ENCODE measurements at places on chromosomes 1 and 21. TPM values are rescaled to one million over a fixed set of nuclear protein-coding genes. Genes with fewer than 3 reads are reported as not detected.

GRCh38 chr1:3939242-3940080 is 39.4 kb upstream of the C1orf174 start:
- no peaks in the 10 kb centered on the region for H3K36me3 ChIP-seq
- H3K4me1 ChIP-seq: no peaks in the 10 kb centered on the region
- H3K27me3 ChIP-seq: no peaks in the 10 kb centered on the region
- no peak overlapping the region for H3K4me3 ChIP-seq
- no peak overlapping the region for H3K27ac ChIP-seq

DNA sequence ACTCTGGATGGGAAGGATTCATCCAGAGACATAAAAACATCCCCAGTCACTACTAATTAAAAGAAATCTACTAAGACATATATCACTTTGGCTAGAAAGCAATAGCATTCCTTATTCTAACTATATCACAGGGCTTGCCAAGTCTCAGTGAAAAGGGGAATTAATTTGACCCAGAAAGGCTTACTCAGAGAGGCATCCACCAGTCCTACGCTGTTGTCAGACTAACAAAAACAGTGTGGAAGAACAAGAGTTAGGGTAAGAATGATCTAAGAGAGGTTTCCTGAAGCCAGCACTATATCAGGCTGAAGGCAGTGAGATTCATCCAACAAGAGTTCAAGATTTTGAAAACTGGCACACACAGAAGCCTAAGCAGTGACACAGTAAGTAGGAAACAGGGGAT is 126.1 kb downstream of the GDAP2 start:
- H3K27me3 ChIP-seq: peaks cover 3% of the 10 kb centered on the region
- H3K36me3 ChIP-seq: no peaks in the 10 kb centered on the region
- peaks cover 7% of the 10 kb centered on the region for H3K4me1 ChIP-seq
- H3K4me3 ChIP-seq: no peak overlapping the region
- no peak for DNase-seq

DNA sequence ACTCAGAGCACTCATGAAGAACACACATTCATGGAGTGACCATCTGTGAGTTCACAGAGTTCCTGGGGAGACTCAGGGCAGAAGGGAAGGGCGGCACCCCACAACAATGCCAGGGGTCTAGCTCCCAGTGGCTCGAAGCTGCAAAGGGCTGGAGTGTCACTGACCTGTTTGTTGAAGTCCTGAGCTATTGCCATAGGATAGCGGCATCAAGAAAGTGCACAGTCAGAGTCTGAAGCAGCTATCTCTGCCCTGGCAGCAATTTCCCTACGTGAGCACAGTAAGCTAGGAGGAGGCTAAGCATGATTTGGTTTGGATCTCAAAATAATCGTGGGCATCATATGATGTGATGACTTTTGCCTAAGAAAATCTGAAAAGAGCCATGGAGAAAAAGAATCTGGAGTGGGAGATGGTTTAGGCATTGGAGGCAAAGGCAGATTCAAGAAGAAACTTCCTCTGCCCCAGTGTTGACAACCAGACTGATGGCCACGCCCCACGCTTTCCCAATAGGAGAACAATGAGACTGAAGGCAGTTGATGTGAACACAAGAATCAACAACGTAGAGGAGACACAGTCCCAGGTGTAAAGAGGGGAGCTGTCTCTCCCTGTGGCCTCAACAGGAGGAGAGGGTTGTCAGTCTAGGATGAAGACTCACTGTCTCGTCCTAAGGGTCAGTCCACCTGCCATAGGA is 100.0 kb upstream of the SLC25A33 start:
- H3K4me3 ChIP-seq: peak overlapping the region; percentile 34
- peak overlapping the region; percentile 60 for H3K27ac ChIP-seq
- H3K36me3 ChIP-seq: no peaks in the 10 kb centered on the region
- H3K4me1 ChIP-seq: peaks cover 21% of the 10 kb centered on the region

DNA sequence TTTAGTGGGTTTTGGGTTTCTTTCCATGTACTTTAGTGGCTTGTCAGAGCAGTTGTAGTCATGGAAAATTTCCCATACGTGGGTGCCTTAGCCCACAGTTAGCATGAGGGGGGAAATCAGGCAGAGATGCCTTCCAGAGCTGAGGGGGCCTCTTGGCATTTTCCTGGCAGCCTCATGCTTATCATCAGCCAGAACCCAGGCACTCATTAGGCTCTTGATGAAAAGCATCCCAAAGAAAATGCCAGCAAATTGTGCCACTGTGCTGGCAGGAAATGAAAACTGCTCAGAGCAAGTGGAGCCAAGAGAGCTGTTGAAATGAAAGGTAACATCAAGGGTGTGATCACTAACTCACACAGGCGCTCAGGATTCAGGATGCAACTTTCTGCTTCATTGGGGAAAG is 128.0 kb downstream of the TNNI3K start:
- no peaks in the 10 kb centered on the region for H3K36me3 ChIP-seq
- H3K27ac ChIP-seq: no peak overlapping the region
- no peak for DNase-seq
- H3K27me3 ChIP-seq: no peaks in the 10 kb centered on the region

PLA2G2D gene
- total RNA-seq: not detected

DNA sequence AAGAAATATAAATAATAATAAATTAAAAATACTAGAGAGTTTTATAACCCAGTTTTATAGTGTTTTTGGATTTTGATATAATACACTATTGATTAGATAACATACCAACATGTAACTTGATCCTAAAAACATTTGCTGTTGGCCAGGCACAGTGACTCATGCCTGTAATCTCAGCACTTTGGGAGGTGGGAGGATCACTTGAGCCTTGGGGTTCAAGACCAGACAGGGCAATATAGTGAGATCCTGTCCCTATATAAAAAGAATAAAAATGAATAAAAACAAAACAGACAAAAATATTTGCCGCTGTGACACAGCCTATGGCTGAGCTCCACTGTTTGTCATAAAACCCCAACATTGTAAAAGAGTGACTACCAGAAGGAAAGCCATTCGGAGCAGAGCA is 26.1 kb downstream of the VPS13D start:
- no peak overlapping the region for H3K27ac ChIP-seq
- H3K4me3 ChIP-seq: no peak overlapping the region
- H3K27me3 ChIP-seq: no peaks in the 10 kb centered on the region
- peaks cover 2% of the 10 kb centered on the region for H3K4me1 ChIP-seq
- peaks cover 73% of the 10 kb centered on the region for H3K36me3 ChIP-seq
- DNase-seq: no peak

E2F2 gene
- 0.29 TPM for total RNA-seq

- H3K36me3 ChIP-seq: no peaks in the 10 kb centered on the region
- no peaks in the 10 kb centered on the region for H3K4me1 ChIP-seq
- no peak for DNase-seq
- no peak overlapping the region for H3K4me3 ChIP-seq
- H3K27me3 ChIP-seq: peaks cover 98% of the 10 kb centered on the region
Observed at GRCh38 chr1:156439777-156440183, 60.8 kb downstream of the MEF2D start.

SELL gene
- total RNA-seq: under 0.01 TPM

- H3K4me1 ChIP-seq: no peaks in the 10 kb centered on the region
- no peaks in the 10 kb centered on the region for H3K36me3 ChIP-seq
- no peak for DNase-seq
- no peak overlapping the region for H3K4me3 ChIP-seq
Observed at GRCh38 chr1:216064643-216065042, 358.6 kb downstream of the USH2A start.

DNA sequence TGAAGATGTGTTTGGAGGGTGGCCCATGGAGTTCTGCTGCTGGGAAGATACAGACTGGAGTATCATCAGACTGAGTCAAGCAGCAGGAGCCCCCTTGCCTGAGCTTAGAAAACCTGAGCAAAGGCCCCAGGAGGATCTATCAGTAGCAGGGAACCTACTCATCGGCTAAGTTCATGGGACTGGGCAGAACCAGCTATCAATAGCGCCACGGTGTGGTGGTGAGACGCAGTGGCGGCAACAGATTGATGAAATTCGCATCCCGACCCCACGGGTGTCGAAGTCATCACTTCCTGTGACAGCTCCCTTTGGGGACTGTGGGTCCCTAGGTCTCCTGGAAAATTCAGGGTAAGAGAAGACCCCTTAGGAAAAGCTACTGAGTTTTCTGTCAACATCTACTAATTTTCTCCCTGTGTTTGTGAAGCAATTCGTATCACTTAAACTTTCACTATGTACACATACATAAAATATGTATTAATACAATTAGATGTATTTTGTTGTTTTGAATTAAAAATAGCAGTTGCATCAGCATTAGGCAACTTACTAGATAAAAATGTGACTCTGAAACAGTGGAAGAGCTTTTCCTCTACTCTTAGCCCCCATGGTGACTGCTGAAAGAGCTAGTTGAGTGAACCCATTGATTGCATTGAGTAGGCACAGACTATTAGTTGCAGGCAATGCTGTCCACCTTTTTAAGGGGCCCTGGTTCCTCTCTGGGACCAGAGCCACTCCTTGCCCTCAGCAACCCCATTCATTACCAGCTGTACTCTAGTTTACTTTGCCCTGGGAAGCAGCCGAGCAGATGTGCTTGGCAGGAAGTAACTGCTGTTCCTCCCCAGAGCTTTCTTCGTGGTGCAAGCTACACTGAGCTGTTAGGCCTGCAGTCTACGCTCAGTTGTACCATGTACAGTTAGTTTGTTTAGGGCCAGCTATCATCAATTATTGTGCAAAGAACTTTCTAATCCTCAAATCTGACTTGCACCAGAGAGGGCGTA is 7.3 kb upstream of the CACNA1S start:
- H3K27ac ChIP-seq: no peak overlapping the region
- peak; percentile 96 for DNase-seq
- H3K27me3 ChIP-seq: peaks cover 52% of the 10 kb centered on the region

CCDC28B gene
- total RNA-seq: 8.0 TPM

DNA sequence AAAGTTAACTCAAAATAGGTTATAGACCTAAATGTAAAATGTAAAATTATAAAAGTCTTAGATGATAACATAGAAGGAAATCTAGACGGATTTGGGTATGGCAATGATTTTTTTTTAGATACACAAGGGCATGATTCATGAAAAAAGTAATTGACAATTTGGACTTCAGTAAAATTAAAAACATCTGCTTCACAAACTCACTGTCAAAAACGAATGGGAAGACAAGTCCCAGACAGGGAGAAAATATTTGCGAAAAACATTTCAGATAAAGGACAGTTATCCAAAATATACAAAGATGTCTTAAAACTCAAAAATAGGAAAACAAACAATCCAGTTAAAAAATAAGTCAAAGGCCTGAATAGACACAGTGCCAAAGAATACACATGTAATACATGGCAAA is 9.7 kb upstream of the PTGS2 start:
- H3K27me3 ChIP-seq: no peaks in the 10 kb centered on the region
- no peak overlapping the region for H3K4me3 ChIP-seq
- DNase-seq: no peak
- H3K36me3 ChIP-seq: no peaks in the 10 kb centered on the region

KRTAP19-1 gene
- not detected for total RNA-seq

DNA sequence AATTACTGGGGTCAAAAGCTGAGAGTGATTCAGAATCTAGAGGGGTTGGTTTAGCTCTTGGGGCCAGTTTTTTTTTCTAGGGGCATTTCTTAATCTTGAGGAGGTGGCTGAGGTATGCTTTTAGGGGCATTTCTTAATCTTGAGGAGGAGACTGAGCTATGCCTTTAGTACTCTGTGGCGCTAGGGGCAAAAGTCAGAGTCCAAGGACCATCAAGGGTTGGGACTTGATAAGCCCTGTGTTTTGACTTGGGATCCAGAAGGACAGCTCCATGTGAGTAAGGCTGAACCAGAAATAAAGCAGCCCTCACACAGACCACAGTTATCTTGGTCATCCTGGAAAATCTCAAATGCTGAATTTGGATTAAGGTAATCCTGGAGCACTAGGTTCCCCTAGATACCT is 3.9 kb upstream of the CNIH3 start:
- DNase-seq: no peak
- H3K36me3 ChIP-seq: no peaks in the 10 kb centered on the region
- peaks cover 8% of the 10 kb centered on the region for H3K4me1 ChIP-seq
- H3K27ac ChIP-seq: no peak overlapping the region

GRHL3 gene
- not detected for total RNA-seq

DNA sequence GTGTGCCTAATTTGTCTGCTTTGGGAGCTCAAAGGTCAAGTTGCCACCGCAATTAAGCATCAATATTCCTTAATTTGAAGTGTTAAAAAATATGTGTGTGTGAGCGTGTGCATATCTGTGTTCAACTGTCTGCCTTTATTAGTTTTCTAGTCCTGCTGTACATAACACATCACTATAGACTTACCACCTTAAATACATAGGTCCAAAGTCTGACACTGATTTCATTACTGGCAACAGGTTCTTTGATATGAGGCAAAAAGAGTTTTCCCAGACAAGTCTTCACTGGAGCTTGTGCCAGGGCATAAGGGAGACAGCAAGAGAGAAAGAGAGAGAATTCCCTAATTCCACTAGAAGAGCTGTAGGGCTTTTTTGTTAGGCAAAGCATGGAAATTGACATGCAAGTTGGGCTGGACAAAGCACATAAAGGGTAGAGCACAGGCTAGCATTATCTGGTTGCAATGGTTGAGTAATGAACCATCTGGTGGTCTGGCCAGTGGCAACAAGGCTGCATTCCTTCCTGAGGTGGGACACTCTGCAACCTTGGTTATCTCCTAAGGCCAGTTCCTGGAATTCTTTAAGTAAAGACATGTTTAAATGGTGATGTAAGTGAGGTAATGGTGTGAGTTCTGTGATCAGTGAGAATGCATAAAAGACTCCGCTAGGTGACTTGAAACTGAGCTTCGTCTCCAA is 457.2 kb upstream of the ADAMTS5 start:
- peaks cover 43% of the 10 kb centered on the region for H3K4me1 ChIP-seq
- no peak for DNase-seq
- H3K27me3 ChIP-seq: no peaks in the 10 kb centered on the region

TMPRSS2 gene
- not detected for total RNA-seq

DNA sequence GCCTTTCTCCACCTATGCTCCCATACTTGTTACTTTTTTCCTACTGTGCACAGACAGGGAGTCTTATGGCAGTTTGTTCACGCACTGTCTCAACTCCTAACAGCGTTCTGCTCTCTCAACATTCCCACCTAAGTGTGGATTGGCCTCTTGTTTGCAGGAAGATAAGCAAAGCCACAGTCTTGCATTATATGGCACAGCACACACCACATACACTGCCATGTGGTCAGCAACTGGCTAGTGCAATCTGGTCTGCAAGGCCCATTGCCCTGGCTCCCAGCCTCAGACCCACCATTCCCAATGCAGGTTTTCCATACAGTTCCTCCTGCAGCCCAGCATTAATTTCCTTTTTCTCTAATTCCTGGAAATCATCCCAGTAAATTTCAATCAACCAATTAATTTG is 38.3 kb upstream of the LAMC2 start:
- peaks cover 17% of the 10 kb centered on the region for H3K4me1 ChIP-seq
- H3K36me3 ChIP-seq: peaks cover 22% of the 10 kb centered on the region
- DNase-seq: no peak
- no peak overlapping the region for H3K4me3 ChIP-seq

DNA sequence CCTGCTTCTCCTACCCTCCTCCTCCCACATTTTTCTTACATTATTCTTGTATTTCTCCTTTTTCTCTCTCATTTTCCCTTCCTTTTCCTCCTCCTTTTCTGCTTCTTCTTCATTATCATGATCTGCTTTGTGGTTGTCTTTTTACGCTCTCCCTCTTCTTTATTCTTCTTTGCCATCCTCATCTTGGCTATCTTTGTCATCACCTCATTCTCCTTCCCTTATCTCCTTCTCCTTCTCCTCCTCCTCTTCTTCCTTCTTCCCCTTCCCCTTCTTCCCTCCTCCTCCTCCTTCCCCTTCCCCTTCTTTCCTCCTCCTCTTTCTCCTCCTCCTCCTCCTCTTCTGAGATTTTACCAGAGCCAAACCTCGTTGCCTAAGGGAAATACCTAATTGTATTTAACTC is 30.5 kb downstream of the RNF187 start:
- no peaks in the 10 kb centered on the region for H3K36me3 ChIP-seq
- H3K27ac ChIP-seq: no peak overlapping the region
- no peaks in the 10 kb centered on the region for H3K4me1 ChIP-seq

XKR8 gene
- 12.7 TPM for total RNA-seq

SERPINC1 gene
- total RNA-seq: not detected

All from osteoblast (primary cell).